ENCODE measurements at places on chromosomes 12 and 14.

DNA sequence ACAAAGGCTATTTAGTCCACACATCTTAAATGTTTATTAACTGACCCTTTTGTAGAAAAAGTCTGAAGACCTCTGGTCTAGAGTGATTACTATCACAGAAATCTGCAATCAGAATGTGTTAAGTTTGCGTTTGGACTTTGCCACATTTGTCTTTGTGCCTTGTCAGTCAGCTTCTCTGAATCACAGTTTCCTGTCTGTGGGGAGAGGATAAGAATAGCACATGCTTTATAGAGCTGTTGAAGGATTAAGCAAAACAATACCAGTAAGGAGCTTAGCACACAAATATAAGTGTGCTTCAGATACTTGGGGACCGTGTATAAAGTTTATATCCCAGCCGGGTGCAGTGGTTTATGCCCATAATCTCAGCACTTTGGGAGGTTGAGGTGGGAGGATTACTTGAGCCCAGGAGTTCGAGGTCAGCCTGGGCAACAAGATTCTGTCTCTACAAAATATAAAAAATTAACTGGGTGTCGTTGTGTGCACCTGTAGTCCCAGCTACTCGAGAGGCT, 63.0 kb upstream of the BTG1 start:
- DNase-seq: peak; percentile 28

GRCh38 chr12:25976289-25976688, 17.8 kb downstream of the RASSF8 start:
- no peak for DNase-seq

- DNase-seq: no peak
These were observed 3.6 kb upstream of the GNG2 start for GRCh38 chr14:51856792-51857296.

GRCh38 chr14:61132894-61133293, 148.2 kb downstream of the TMEM30B start:
- DNase-seq: no peak

GRCh38 chr14:91063119-91063518, 2.7 kb upstream of the RPS6KA5 start:
- no peak for DNase-seq

DNA sequence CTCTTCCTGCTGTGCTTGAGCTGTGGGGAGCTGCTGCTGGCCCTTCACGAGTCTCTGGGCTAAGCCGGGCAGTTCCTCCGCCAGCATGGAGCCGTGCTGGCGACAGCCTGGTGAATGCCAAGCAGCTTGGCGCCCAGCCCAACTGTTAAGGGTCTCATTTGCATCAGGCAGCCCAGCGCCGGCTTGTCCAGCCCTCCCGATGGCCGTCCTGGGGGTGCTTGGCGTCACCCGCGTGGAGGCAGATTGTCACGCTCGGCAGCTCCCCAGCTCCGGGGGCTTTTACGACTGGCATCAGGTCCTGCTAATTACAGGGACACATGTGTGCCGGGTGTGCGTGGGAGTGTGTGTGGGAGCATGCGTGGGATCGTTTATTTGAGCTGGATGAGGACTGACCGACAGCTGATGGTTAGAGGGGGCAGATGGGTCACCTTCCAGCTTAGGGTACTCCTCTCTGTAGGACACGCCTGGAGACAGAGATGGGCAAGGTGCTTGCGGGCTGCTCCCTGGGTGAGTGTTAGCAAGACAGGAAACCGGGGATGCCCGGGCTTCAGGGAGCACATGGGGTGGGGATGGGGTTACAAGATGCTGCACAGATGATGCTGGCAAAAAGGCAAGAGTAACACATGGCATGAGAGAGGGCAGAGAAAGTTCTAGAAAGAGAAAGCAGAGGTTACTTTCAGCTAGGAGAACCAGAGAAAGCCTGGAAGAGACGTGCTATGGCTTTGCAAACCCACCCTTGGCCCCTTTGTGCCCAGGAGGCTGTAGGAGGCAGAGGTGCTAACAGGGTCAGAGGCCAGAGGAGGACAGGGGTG, 64.1 kb downstream of the KIF26A start:
- DNase-seq: no peak

GRCh38 chr12:13147688-13148484, 44.4 kb upstream of the GSG1 start:
- DNase-seq: no peak

- no peak for DNase-seq
These were observed 11.6 kb downstream of the VRK1 start for GRCh38 chr14:96808619-96809406.

GRCh38 chr12:53078425-53079225, 565 bp downstream of the SPRYD3 start:
- peak; percentile 10 for DNase-seq

- no peak for DNase-seq
These were observed 27.6 kb upstream of the ISM2 start for GRCh38 chr14:77526266-77526665.

- peak; percentile 14 for DNase-seq
These were observed 8.5 kb upstream of the ASCL1 start for GRCh38 chr12:102948941-102949352.

DNA sequence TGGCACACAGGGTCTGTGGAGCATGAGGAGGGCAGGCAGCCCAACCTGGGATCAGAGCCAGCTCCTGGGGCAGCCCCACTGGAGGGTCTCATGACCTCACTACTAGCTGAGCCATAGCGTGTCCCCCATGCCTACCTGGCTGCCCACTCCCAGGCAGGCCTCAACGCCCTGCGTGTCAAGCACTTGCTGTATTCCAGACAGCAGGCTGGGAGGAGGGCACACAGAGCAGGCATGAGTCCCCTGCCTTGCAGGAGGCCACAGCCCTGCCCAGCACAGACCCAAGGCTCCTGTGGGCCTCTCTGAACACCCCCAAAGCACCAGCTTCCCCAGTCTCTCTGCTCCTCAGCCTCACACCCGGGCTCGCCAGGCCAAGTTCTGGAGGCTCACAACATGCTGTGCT, 64.0 kb downstream of the IQSEC3 start:
- no peak for DNase-seq

DNA sequence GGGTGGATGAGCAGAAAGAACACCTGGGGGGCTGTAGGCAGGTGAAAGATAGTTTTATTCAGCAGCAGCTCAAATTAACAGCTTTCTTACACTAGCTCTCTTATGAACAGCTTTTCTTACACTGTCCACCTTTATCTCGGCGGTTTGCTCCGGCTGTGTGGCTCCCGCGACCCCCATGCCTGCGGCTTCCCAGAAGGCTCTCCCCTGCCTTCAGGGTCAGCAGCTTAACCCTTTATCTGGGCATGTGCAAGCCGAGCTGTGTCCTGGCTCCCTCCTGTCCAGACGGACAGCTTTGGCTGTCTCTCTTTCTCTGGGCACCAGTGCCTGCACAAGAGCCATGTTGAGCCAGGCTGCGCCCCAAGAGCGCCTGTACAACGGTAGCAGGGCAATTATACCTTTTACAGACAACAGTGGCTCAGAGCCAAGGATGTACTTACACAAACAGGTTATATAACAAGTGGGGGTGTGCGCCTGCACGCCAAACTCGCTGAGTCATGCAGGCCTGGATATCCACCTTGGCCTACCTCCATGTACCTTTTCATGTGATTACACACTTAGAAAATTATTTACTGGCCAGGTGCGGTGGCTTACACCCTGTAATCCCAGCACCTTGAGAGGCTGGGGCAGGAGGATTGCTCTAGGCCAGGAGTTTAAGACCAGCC, 28.5 kb upstream of the KLHL42 start:
- no peak for DNase-seq

DNA sequence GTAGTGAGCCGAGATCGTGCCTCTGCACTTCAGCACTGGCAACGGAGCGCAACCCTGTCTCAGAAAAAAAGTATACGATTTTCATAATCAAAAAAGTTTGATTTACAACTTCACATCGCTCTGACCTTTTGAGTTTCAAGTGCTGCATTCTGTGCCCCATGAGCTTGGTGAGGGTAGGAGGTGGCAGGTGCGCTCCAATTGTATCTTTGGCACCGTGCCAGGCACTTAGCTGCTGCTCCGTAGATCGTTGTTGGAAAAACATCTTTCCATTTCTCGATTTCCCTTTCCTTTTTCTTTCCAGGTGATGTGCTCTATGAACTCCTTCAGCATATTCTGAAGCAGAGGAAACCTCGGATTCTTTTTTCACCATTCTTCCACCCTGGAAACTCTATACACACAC, 203.7 kb downstream of the ETV6 start:
- DNase-seq: no peak

DNA sequence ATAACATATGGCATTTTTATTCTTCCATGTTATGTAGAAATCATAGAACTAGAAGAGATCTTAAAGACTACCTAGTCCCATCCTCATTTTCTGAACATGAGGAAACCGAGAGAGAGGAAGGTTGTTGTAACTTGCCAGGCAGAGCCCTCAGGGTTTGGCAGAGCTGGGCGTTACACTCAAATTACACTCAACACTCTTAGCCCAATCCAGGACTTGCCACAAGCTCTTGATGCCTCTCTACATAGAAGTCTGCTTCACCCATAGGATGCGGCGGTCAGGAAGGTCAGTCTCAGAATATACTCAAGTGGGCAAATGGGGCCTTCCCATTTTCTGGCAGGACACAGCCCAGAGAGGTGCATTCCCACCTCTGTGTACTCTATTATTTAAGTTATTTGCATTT, 208.1 kb downstream of the ZFP36L1 start:
- no peak for DNase-seq

- no peak for DNase-seq
These were observed 682 bp upstream of the TRIP11 start for GRCh38 chr14:92040431-92041051.

All from activated gamma-delta T cell treated with anti-CD3 and anti-CD28 coated beads, Interleukin-2, amount 50 U/mL, for 16 hours (primary cell).